ENCODE measurements at places on chromosomes 3 and 15. TPM values are rescaled to one million over a fixed set of nuclear protein-coding genes. Genes with fewer than 3 reads are reported as not detected.
A peak's percentile ranks its signal among the peaks of the same experiment; 100 is the strongest.

DNA sequence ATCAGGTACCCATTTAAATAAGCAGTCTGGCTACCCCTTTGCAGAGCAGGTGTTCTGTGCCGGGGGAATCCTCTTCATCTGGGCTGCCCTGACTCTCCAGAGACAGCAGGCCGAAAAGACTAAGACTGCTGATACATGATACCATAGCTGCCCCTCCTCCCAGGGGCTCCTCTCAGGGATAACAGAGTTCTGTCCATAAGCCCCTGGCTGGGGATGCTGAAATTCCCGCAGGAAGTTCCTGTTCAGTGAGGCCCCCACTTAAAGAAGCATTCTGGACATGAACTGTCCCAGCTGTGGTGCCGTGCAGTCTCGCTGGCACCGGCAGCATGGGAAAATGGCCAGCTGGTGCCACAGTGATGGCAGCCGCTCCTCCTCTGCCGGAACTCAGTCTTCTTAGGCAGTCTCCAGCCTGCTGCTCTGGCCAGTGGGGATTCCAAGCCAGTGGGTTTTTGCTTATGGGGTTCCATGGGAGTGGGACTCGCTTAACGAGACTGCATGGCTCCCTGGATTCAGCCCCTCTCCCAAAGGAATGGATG is 1026.2 kb downstream of the NAALADL2 start:
- no peak for DNase-seq

GRCh38 chr15:64673866-64674265 is 101.5 kb downstream of the RBPMS2 start:
- DNase-seq: no peak

The CASR gene
- polyA plus RNA-seq: 24.9 TPM

The GCNT3 gene
- 0.57 TPM for polyA plus RNA-seq

GRCh38 chr15:70014860-70015490 is 82.7 kb downstream of the TLE3 start:
- no peak for DNase-seq

The PCSK6 gene
- polyA plus RNA-seq: 7.0 TPM

GRCh38 chr3:196007744-196008335 is 74.0 kb downstream of the TFRC start:
- no peak for DNase-seq

- no peak for DNase-seq
Observed at GRCh38 chr3:168088106-168088720, 7.5 kb downstream of the GOLIM4 start.

The IL20RB gene
- 0.85 TPM for polyA plus RNA-seq

- DNase-seq: peak; percentile 64
Observed at GRCh38 chr3:11641683-11642430, 1.9 kb downstream of the VGLL4 start.

- no peak for DNase-seq
Observed at GRCh38 chr3:14266361-14266760, 87.7 kb downstream of the LSM3 start.

The FRMD5 gene
- 1.8 TPM for polyA plus RNA-seq

The RTP4 gene
- polyA plus RNA-seq: 0.70 TPM

DNA sequence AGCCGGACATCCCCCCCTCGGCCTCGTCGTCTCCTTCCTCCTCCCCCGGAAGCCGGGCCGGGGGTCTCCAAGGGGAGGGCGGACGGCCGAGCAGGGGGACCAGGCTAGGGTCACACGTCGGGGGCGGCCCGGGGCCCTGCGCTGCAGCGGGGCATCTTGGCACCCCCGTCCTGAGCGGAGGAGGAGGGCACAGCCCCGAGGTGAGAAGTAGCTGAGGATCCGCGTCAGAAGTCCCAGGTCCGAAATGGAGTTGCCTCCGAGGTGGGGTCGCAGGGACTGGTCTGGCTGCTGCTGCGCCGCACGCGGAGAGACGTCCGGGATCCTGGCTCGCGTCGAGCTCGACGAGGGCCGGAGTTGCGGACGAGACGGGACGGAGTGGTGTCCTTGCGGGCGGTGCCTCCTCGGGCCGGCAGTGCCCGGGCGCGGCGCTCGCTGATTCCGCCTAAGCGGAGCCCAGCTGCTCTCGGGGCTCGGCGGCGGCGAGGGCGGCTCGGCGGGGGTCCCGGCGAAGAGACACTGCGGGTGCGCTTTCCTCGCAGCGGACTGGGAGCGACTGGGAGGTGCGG is at the start of gene ADCY5:
ADCY5 (minus strand) TSS at position 555 of the 566 bp plus-strand sequence; CDS start at position 10, 545 bp downstream.
- no peak for DNase-seq

The WNT5A gene
- polyA plus RNA-seq: 42.5 TPM

DNA sequence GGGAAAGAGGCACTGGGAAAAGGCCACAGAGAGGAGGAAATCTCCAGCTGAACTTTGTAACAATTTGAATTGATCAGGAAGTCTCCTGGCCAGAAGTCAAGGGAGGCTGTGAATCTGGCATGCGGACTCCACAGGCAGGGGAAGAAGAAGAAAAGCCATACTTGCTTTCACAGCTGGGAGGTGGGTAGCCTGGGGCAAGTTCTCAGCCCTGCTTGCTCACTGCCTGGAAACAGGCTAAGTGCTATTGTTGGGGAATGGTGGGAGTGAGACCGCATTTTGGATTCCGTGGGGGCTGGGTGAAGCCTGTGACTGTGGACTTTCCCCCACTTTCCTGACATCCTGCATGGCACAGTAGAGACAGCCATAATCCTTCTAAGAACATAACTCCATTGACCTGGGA is 168.8 kb upstream of the CD96 start:
- DNase-seq: no peak

The RASGRP1 gene
- 15.1 TPM for polyA plus RNA-seq

DNA sequence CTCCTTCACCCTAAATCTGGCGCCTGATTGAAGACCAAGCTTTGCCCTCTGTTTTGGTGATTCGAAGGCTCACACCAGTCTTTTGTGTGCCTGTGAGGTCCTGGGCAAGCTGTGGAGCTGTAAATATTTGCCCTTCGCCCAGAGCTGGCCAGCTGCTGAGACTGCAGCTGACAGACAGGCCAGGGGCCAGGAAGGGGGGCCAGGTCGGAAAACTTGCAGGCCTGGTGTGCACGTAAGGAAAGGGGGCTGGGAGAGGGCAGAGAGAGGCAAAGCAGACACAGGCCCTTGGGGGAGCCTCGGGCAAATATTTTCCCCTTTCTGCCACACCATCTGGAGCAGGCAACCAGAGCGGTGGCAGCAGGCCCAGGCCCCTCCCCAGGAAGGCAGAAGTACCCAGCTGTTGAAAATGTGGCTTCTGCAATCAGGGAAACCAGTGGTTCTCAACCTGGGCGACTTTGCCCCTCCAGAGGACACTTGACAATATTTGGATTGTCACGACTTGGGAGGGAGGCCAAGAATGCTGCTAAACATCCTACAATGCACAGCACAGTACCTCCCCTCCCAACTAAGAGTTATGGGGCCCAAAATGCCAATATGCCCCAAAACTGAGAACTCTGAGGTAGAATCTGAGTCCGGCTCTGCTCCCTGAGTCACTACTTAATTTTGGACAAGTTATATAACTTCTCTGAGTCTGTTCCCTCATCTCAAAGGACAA is 2.5 kb downstream of the PDZRN3 start:
- no peak for DNase-seq

DNA sequence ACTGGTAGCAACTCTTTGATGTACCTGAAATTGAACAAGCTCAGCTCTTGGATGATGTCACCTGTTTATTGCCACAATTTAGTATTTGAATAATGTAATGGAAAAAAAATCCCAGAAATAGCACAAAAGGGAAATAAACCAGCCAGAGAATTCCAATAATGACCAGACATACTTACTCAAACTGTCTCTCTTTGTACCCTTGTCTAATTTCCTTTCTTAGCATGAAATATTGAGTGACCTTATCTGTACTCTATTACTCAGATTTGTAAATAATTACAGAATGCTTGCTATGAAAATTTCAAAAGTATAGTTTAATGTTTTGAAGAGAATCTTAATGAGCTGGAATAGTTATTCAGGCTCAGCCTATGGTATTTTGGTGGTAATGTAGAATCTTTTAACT is 555.4 kb upstream of the SGO1 start:
- no peak for DNase-seq

GRCh38 chr15:89917442-89918101 is 4.8 kb upstream of the ARPIN start:
- no peak for DNase-seq
